ENCODE measurements at places on chromosomes 5 and 9.

DNA sequence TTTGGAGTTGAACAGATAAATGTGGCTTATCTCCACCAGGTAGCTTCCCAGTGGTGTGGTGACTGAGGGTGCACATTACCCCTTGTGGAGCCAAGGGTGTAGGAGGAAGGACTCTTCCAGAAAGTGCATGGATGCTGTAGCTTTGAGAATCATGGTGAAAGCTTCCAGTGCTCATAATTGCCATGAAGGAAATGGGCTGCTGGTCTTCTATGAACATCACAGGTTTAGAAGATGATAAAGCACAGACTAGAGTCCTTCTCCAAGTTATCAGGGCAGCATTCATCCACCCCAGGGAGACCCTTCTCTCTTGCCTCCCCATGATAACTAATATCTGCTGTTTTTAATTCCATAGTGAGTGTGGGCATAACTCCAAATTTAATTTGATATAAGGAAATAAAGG lies 93.4 kb upstream of the CHD1 start:
- no peak for DNase-seq

DNA sequence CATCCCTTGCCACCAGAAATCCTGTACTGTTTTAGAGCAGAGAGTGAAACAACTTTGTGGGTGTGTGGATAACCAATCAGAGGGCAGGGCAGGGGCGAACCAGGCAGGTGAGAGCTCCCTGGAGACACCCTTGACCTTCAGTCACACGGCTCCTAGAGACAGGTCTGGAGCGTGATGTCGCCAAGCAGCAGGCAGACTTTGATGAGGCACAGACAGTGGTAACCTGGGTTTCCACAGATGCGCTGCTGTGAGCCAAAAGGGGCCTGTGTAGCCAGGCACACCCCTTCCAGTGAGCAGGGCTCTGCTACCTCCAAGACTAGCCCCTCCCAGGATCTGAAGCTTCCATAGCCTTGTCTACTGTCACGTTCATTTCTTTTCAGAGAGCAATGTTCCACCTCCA lies 317.8 kb upstream of the ADCY2 start:
- no peak for DNase-seq

- DNase-seq = no peak
Measured at GRCh38 chr9:109787735-109788134, 7.7 kb downstream of the PALM2AKAP2 start.

- no peak for DNase-seq
Measured at GRCh38 chr5:169251333-169252084, 49.4 kb downstream of the SLIT3 start.

DNA sequence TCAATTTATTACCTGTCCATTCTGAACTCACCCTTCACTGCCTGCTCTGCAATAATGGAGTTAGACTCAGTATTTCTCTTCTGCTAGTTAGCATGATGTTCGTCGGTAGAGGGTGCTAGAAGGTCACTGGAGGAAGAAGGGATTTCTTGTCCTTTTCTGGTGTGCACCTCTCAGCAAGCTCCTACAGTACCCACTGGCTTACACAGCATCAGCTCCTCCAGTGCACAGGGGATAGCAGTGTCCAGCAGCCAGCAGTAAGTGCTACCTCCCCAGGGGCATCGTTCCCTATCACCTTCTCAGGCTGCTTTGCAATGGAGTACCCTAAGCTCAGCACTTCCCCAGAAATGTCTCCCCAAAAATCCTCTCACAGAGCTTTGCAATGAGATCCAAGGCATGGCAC lies 45.9 kb upstream of the APC start:
- no peak for DNase-seq

- no peak for DNase-seq
Measured at GRCh38 chr9:71403106-71403505, 281.7 kb upstream of the TRPM3 start.

DNA sequence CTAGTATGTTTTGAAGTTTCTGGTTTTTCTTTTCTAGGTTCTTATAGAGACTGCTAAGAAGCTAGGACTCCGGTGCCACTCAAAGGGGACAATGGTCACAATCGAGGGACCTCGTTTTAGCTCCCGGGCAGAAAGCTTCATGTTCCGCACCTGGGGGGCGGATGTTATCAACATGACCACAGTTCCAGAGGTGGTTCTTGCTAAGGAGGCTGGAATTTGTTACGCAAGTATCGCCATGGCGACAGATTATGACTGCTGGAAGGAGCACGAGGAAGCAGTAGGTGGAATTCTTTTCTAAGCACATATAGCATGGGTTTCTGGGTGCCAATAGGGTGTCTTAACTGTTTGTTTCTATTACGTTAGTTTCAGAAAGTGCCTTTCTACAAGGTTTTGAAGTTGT lies 52.2 kb downstream of the MTAP start:
- no peak for DNase-seq

DNA sequence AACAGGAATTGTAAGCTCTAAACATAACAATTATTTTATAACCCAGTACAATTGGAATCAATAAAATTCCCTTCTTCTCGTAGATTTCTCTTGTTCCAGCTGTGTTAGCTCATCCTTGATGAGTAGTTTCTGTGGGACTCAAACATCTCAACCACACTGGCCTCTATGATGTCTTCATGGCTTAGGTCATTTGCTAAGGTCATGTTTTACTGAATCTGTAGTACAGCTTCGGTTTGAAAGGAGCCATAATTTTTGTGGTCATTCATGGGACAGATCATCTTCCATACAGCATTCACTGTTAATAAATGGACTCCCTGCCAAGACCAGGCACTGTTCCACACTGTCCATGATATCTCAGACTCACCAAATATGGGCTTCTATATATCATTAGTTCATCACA lies 369.0 kb upstream of the RFX3 start:
- no peak for DNase-seq

- DNase-seq = no peak
Measured at GRCh38 chr5:127425868-127426267, 91.6 kb upstream of the PRRC1 start.

DNA sequence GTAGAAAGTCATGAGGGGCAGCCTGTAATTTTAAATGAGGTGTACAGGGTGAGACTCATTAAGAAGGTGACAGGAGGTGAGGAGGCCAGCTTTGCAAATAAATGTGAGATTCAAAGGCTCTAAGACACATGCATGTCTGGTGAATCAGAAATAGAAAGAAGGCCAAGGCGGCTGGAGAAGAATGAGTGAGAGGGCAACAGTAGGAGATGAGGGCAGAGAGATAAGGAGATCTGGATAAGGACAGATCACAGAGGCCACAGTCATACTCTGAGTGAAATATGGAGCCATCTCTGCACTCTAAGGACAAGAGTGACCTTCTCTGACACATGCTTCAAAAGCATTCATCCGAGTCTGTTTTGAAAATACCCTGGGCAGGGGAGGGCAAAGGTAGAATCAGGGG lies 90.7 kb downstream of the RAD23B start:
- DNase-seq = no peak

DNA sequence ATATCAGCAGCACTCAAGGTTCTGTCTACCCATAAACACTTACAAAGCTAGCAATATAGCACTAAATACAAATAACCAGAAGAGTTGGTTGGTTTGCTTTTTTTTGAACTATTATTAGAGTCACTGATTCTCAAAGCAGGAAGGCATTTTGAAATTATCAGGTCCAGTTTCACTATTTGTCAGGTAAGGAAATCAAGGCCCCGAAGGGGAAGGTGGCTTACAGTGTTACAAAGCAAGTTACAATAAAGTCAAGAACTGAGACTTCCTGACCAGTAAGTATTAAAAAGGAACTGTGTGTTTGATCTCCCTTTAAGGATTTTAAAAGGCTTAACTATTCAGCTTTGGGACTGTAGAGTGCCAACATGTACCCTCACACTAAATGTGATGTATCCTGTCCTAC lies 10.8 kb downstream of the C5orf15 start:
- DNase-seq = no peak

- DNase-seq = no peak
Measured at GRCh38 chr5:115490596-115490995, 54.0 kb downstream of the FEM1C start.

DNA sequence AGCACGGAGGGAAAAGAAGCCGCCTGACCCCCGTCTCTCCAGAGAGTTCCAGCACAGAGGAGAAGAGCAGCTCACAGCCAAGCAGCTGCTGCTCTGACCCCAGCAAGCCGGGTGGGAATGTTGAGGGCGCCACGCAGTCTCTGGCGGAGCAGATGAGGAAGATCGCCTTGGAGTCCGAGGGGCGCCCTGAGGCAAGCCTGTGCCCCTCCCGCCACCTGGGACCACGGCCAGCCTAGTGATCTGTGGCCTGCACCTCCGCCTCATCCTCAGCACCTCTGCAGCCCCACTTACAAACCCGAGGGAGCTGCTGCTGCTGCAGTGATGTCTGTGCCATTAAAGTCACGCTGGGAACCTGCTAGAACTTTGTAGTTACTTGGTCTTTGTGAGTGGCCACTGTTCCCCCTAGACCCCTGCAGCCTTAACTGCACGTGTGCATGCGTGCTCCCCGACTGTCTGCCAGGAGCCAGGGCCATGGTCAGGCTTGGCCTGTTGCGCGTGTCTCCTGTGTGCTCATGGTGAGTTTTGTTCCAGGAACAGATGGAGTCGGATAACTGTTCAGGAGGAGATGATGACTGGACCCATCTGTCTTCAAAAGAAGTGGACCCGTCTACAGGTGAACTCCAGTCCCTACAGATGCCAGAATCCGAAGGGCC lies 12.5 kb downstream of the SQSTM1 start:
- no peak for DNase-seq

GRCh38 chr5:84303315-84303714 lies 81.4 kb downstream of the EDIL3 start:
- DNase-seq = no peak

GRCh38 chr5:180801596-180802324 lies 846 bp downstream of the MGAT1 start:
- no peak for DNase-seq

- DNase-seq = no peak
Measured at GRCh38 chr9:128159522-128159783, 612 bp upstream of the BBLN start.

- no peak for DNase-seq
Measured at GRCh38 chr5:73954381-73954780, 328.4 kb downstream of the ARHGEF28 start.

- DNase-seq = no peak
Measured at GRCh38 chr9:125568621-125569020, 138.4 kb downstream of the MAPKAP1 start.

DNA sequence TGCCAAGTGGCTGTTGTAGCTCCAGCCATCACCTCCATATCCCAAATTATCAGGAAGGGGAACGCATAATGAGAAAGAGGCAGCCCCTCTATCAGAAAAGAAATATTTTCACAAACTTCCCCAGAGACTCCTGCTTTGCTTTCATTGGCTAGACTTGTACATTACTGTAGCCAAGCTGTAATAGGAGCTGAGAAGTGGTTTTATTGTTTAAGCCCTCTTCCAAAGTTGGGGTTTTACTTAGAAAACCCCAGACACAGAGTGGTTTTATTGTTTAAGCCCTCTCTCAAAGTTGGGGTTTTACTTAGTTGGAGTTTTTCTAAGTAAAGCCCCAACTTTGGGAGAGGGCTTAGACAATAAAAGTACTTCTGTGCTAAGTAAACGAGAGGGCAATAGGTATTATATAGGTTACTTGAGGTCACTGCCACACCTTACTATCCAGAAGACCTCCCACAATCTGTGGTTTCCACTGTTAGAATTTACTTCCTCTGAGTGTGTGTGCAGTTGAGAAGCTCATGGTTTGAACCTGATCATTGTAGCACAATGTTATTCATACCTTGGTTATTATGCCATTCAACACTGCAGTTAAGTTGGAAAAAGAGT lies 215.7 kb upstream of the OTULINL start:
- DNase-seq = no peak

DNA sequence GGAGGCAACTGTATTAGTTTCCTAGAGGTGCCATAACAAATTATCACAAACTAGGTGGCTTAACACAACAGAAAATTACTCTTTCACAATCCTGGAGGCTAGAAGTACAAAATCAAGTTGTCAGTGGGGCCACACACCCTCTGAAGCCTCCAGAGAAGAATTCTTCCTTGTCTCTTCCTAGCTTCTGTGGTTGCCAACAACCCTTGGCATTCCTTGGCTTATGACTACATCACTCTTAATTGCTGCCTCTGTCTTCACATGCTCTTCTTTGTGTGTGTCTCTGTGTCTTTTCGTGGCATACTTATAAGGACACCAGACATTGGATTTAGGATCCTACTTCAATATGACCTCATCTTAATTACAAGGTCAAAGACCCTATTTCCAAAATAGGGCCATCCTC lies 327.5 kb downstream of the CHSY3 start:
- no peak for DNase-seq

DNA sequence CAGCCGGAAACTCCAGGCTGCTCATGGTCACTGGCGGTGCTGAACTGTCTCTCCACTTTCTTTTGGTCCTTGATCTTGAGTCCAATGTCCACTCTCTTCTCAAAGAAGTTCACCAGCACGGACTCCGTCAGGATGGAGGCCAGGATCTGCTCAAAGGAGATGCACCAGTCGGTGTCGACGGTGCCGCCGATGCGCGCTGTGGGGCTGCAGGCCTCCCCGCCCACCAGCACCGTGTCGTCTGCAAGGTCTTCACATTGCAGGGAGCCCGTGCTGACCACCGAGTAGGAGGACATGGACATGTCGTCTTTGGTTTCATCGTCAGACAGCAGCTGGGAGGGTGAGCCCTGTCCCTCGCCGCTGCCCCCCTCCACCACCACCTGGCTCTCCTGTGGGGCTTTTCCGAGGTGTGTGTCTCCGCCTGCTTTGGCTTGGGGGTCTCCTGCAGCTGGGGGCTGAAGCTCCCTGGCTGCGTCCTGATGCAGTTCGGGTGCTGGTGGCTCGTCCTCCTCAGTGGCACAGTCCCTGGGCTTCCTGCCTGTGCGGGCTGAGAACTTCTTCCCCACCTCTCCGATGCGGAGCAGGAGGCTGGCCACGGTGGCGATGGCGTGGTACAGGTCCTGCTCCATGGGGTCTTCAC lies 5.0 kb upstream of the MRNIP start:
- no peak for DNase-seq

- no peak for DNase-seq
Measured at GRCh38 chr5:135207866-135208265, 173.8 kb upstream of the PITX1 start.

- DNase-seq = no peak
Measured at GRCh38 chr5:42656651-42657015, 100.0 kb upstream of the CCDC152 start.

GRCh38 chr9:105062222-105062855 lies 134.4 kb upstream of the ABCA1 start:
- no peak for DNase-seq

DNA sequence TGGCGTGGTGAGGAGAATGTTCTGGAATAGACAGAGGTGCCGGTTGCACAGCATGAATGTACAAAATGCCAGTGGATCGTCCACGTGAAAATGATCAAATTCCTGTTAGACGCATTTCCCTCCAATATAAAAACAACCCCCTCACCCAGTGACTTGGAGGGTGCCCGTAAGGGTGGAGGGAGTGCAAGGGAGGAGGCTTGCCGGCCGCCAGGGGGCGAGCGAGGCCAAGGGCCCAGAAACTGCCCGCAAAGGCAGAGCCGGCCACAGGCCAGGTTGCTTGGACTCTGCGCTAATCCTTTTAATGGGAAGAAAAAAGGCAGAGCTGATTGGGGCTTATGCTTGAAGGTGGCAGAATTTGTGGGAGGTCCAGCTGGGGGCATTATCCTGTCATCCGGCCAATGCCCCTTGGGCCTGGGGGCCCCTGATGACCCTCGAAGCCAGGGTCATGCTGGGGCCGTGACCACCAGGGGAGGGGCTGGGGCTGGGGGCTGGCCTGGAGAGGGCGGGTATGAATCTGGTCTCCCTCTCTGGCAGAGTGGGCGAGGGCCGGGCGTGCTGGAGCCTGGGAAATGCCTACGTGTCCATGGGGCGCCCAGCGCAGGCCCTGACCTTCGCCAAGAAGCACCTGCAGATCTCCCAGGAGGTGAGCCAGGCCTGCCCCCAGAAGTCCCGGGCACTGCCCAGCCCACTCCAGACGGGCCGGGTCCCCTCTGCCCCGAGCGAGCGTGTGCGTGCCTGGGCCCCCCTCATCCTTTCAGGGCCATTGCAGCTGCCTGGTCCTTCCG lies 12.0 kb downstream of the GPSM1 start:
- no peak for DNase-seq

Data from stimulated activated CD4-positive, alpha-beta T cell treated with anti-CD3 and anti-CD28 coated beads, Interleukin-4, amount 100 ng/mL, for 48 hours (primary cell).